ENCODE measurements at places on chromosomes 5 and 9.
A peak's percentile ranks its signal among the peaks of the same experiment; 100 is the strongest.

GRCh38 chr9:34069831-34070230 is 21.1 kb upstream of the UBAP2 start:
- peaks cover 22% of the 10 kb centered on the region for H3K4me1 ChIP-seq
- no peak overlapping the region for H3K27ac ChIP-seq
- H3K27me3 ChIP-seq = no peaks in the 10 kb centered on the region
- no peaks in the 10 kb centered on the region for H3K36me3 ChIP-seq

DNA sequence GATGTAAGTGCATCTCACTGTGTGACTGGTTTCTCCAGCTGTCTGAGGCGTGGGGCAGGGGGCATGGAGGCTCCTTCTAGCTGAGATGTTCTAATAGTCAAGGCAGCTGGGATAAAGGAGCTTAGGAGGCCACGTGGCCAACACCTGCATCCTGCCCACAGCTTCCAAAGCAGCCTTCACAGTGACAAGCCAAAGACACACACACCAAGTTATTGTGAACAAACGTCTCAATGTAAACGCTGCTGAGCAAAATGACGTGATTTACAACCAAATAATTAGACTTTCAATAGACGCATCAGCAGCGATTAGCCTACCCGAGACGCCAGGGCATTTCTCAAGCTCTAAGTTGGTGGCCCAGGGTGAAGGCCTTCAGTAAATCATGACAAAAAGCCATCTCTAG is 23.2 kb upstream of the SLC25A51 start:
- H3K4me3 ChIP-seq = no peak overlapping the region
- no peak overlapping the region for H3K27ac ChIP-seq
- H3K4me1 ChIP-seq = no peaks in the 10 kb centered on the region
- no peak for DNase-seq

GRCh38 chr9:114424126-114424525 is 36.3 kb upstream of the AKNA start:
- no peaks in the 10 kb centered on the region for H3K36me3 ChIP-seq
- no peak overlapping the region for H3K4me3 ChIP-seq
- no peak overlapping the region for H3K27ac ChIP-seq
- no peaks in the 10 kb centered on the region for H3K27me3 ChIP-seq
- no peaks in the 10 kb centered on the region for H3K4me1 ChIP-seq
- DNase-seq = peak; percentile 45

- DNase-seq = peak; percentile 35
- H3K4me3 ChIP-seq = peak overlapping the region; percentile 74
- H3K27me3 ChIP-seq = no peaks in the 10 kb centered on the region
- H3K4me1 ChIP-seq = peaks cover 20% of the 10 kb centered on the region
- peak overlapping the region; percentile 87 for H3K27ac ChIP-seq
Observed at GRCh38 chr9:35079041-35079425, 709 bp downstream of the FANCG start.

GRCh38 chr5:95918421-95919006 is 43.1 kb downstream of the ELL2 start:
- H3K4me3 ChIP-seq = no peak overlapping the region
- no peaks in the 10 kb centered on the region for H3K4me1 ChIP-seq
- H3K36me3 ChIP-seq = no peaks in the 10 kb centered on the region

GRCh38 chr5:149936044-149936699 is 8.4 kb downstream of the PDE6A start:
- peaks cover 12% of the 10 kb centered on the region for H3K27me3 ChIP-seq
- H3K36me3 ChIP-seq = no peaks in the 10 kb centered on the region
- DNase-seq = no peak
- no peak overlapping the region for H3K4me3 ChIP-seq
- H3K4me1 ChIP-seq = no peaks in the 10 kb centered on the region
- no peak overlapping the region for H3K27ac ChIP-seq

DNA sequence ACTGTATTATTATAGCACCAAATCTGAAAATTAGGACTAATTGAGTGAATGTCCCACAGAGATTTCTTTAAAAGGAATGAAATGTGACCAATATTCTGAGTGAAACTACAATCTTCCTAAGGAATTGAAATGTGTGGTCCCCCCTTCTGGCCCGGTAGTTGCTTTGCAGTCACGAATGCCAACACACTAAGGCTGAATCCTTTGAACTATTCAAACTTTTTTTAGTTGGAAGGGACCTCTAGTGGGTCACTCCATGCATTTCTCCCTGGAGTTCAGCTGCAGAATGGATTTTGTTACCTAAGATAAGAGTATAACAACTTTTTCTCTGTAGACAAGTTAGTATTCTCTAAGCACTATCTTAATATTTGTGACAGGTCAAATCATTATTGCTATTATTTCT is 2.8 kb downstream of the CDH6 start:
- no peaks in the 10 kb centered on the region for H3K36me3 ChIP-seq
- H3K27ac ChIP-seq = no peak overlapping the region
- DNase-seq = no peak
- no peak overlapping the region for H3K4me3 ChIP-seq
- no peaks in the 10 kb centered on the region for H3K4me1 ChIP-seq

GRCh38 chr5:639253-639530 is 27.1 kb downstream of the CEP72 start:
- H3K4me3 ChIP-seq = no peak overlapping the region
- no peaks in the 10 kb centered on the region for H3K27me3 ChIP-seq
- H3K36me3 ChIP-seq = peaks cover 7% of the 10 kb centered on the region
- H3K27ac ChIP-seq = no peak overlapping the region
- no peaks in the 10 kb centered on the region for H3K4me1 ChIP-seq

DNA sequence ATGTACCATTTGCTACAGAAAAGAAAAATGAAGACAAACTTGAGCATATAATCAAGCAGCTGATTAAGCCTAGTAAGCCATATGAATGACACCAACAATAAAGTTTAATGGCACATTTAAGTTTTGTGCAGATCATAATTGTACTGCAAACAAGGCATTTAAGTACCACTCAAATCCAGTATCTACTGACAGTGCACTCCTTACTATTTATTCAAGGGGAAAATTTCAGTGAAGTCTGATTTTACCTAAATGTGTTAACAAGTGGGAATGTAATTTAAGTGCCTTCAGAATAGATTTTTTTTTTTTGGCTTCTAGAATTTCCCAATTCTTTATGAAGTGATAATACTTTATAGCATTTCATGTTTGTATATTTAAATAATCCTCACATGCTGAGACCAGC is 341.0 kb upstream of the POU5F2 start:
- H3K36me3 ChIP-seq = no peaks in the 10 kb centered on the region
- no peaks in the 10 kb centered on the region for H3K27me3 ChIP-seq
- peaks cover 13% of the 10 kb centered on the region for H3K4me1 ChIP-seq
- no peak overlapping the region for H3K27ac ChIP-seq
- no peak overlapping the region for H3K4me3 ChIP-seq

- H3K27ac ChIP-seq = no peak overlapping the region
- no peaks in the 10 kb centered on the region for H3K36me3 ChIP-seq
- peaks cover 19% of the 10 kb centered on the region for H3K4me1 ChIP-seq
- DNase-seq = no peak
Observed at GRCh38 chr5:138850865-138851435, 24.2 kb downstream of the LRRTM2 start.

DNA sequence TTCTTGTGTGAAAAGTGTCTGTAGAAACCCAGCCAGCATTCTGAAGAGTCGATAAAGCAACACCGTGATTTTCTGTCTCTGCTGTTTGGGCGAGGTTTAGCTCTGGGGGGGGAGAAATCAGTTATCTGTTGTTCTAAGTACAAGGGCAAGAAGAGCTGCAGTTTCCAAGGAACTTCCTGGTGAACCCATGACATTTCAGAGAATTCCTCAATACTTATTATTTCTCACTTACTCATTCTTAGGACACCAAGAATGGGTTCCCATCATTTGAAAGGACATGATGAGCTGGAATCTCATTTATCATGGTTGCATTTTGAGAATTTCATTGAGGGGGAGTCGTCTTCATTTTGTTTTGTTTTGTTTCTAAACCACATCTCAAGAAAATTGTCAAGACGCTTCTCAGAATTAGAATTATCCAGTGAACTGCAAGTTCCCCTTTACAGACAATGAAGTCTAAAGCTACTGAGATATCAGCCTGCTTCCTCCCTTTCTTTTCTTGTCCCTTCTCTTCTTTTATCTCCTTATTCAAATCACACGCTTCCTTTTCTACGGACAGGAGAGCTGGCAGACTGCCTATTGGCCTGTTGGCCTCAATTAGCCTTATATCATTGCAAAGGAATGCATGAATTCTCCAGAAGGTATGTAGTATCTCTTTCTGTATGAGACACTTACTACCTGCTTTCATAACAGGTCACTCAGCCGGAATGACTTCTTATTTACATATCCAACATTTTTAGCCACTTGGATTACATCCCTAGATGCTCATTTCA is 53.7 kb downstream of the ZNF462 start:
- DNase-seq = peak; percentile 71
- no peak overlapping the region for H3K4me3 ChIP-seq
- H3K4me1 ChIP-seq = peaks cover 48% of the 10 kb centered on the region

- H3K27me3 ChIP-seq = no peaks in the 10 kb centered on the region
- H3K36me3 ChIP-seq = no peaks in the 10 kb centered on the region
- H3K4me1 ChIP-seq = no peaks in the 10 kb centered on the region
- no peak for DNase-seq
- H3K4me3 ChIP-seq = no peak overlapping the region
Observed at GRCh38 chr5:34734326-34734725, 78.2 kb downstream of the RAI14 start.

DNA sequence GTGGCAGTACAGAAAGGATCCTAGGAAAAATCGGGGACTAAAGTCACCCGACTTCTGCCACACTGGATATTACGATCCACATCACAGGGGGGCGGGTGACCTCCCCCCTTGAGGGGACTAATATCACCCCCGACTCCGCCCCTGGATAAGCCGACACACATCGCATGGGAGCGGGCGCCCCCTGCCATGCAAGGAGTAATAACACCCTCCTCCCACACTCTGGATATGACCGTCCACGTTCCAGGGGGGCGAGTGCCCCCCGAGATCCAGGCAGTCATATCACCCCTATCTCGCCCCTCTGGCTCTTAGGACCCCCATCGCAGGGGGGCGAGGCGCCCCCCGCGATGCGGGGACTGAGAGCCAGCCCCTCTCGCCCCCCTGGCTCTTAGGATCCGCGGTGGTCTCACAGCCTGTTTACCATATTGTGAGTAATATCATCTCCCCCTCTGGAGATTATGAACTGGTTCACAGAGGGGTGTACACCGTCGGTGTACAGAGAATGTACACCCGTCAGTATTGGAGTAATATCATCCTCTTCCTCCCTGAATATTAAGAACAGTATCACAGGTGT is 423.0 kb downstream of the DIRAS2 start:
- H3K27me3 ChIP-seq = peaks cover 4% of the 10 kb centered on the region
- H3K36me3 ChIP-seq = no peaks in the 10 kb centered on the region
- no peak overlapping the region for H3K27ac ChIP-seq
- no peaks in the 10 kb centered on the region for H3K4me1 ChIP-seq
- no peak overlapping the region for H3K4me3 ChIP-seq

GRCh38 chr9:112322701-112323377 is 10.6 kb downstream of the PTBP3 start:
- H3K27ac ChIP-seq = no peak overlapping the region
- no peaks in the 10 kb centered on the region for H3K27me3 ChIP-seq
